Mesothelial cell of epicardium (in vitro differentiated cells): ENCODE measurements at places on chromosomes 13 and 19.

DNA sequence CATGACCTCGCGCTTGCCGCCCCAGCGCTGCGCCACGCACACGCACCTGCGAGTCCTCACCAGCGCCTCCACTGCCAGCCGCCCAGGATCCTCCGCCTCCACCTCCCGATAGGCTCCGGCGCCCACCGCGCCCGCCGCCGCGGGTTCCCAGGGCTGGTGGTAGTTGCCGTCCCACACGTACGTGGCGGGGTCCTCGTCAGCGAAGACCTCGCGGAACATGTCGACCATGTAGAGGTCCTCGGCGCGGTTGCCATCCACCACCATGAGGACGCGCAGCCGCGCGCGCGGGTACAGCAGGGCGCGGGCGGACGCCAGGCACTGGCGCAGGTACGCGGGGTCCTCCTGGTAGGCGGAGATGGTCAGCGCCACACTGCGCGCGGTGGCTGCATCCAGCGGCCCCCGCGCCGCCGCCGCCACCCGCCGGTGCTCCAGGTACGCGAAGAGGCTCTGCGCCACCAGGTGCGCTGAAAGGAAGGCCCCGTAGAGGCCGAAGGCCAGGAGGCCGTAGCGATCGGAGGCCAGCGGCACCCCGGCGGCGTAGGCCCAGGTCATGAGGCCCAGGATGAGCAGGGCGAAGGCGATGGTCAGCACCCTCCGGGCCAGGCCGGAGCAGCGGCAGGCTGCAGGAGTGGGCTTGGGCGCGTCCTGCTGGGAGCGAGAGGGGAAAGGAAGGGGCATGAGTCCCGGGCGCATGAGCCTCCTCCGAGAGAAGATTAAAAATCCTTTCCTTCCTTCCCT lies 4.4 kb downstream of the HAS1 start:
- DNase-seq: no peak

DNA sequence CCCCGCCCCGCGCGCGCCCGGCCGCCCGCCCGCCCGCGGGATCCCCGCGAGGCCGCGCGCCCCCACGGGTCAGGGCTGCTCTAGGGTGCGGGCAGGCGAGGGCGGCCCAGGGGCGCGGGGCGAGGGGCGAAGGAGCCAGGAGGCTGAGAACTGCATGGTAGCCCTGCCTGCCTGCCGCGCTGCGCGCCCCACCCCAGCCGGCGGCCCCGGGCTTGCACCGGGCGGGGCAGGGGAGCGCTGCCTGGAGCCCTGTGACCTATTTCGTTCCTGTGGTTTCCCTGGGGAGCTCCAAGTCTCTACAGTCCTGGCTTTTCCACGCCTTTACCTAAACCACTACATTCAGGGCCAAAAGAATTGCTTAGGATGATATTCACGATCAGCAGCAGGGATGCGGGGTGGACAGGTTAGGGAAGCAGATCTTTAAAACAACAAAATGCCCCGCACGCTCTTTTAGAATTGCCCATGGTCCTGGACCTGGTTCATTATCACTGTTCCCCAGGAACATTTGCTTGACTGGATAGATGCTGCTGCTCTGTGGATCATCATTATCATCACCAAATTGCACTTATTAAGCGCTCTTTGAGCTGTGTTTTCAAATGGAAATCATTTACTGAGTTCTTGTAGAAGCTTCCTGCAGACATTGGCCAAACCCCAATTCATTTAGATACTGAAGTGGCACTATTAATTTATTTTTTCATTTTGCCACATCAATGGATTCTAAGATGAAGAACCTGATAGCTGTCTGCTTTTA lies 421 bp upstream of the GPR12 start:
- no peak for DNase-seq

DNA sequence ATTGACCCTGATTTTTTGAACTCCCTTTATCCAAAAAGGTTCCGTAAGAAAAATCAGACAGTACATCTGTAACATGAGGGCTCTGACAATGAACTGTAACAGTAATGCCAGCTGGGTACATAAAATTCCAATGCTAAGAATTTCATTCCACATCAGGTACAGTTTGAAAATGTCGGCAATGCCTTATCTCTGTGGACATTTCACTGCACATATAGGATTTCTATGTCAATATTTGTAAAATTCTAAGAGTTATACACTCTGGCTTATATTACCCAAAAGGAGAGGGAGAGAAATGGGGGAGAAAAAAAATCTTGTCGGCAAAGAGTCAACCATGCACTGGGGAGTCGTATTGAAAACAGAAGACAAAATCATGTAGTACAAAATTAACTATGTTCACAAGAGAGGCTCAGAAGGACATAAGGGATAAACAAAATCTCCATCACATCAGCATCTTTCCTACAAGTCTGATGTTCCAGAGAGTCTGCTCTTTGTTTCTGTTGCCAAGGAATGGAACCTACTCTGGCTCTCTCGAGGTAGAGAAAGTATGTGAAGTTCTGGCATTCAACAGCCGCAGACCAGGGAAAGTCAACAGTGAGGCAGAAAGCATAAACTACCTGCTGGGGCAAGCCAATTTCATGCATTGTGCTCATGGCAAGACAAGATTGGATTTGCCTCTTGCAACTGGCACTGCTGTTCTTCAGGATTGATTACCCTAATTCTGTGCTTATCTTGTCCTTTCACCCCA lies 72.4 kb downstream of the STARD13 start:
- no peak for DNase-seq

DNA sequence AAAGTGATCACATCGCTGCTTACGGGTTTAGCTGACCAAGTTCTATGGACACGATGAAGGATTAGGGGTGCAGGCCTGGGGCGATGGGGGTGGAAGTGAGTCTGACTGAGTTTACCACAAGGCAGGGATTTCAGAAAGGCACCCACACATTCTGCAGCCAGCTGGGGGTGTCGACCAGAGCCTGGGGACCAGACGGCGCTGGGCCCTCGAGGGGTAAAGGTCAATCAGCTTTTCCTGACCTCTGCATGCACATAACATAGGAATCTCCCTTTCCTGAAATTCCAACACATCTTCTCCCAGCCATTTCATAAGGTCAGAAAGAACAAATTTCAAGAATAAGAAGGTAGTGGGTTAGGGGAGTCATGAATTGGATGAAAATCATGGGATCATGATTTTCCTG lies 92.0 kb downstream of the ZNF536 start:
- DNase-seq: no peak

DNA sequence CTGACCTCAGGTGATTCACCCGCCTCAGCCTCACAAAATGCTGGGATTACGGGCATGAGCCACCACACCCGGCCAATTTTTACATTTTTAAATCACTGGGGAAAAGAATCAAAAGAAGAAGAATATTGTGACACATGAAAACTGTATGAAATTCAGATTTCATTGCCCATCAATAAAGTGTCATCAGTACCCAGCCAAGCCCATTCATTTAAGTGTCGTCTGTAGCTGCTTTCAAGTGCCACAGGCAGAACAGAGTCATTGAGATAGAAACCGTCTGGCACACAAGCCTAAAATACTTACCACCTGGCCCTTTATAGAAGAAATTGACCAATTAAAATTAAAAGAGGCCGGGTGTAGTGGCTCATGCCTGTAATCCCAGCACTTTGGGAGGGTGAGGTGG lies 15.3 kb downstream of the COLGALT1 start:
- DNase-seq: no peak

GRCh38 chr19:33800012-33800680 lies 3.5 kb downstream of the KCTD15 start:
- DNase-seq: no peak

DNA sequence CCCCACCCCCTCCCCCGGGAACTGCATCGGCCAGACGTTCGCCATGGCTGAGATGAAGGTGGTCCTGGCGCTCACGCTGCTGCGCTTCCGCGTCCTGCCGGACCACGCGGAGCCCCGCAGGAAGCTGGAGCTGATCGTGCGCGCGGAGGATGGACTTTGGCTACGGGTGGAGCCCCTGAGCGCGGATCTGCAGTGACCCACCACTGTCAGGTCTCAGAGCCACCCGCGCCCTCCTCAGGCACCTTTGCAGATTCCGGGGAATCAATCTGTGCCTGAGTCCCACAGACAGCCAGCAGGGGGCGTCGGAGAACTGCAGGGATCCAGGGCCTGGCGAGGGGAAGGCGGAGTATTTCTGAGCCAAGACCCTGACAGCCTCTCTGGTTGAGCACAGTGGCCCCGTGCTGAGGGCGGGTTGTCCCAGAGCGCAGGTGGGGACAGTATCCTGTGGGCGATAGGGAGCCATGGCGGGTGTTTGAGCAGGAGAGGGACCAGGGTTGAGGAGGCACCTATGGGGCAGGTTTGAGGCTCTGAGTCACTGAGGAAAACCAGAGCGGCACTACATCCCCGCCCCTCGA lies 30.4 kb upstream of the CYP4F8 start:
- DNase-seq: no peak

- no peak for DNase-seq
These were observed 2.9 kb downstream of the CGB3 start for GRCh38 chr19:49020931-49021895.

- no peak for DNase-seq
These were observed 187.2 kb downstream of the EFNB2 start for GRCh38 chr13:106348075-106348840.

GRCh38 chr19:16359074-16359473 lies 34.4 kb downstream of the KLF2 start:
- no peak for DNase-seq

GRCh38 chr19:4518345-4519171 lies at the start of gene PLIN4:
PLIN4 (minus strand) TSS chr19:4518486; CDS start chr19:4518272, 214 bp downstream.
- DNase-seq: no peak

DNA sequence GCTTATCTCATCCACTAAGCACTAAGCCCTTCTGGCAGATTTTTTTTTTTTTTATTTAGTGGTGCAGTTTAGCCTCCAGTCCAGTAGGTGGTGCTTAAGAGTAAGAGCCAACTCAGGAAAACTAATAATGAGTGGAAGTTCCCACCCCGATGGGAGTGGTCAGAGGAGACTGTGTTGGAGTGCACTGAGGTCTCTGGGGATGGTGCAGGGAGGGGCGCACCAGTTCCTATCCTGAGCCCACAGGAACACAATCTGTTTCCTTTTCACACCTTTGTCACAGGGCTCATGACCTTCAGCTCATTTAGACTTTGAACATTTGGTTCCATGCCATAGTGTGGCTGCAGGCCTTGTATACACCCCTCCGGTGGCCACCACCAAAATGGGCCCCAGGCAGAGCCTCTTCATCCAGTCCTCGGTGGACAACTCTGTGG lies 367.4 kb downstream of the SPRY2 start:
- no peak for DNase-seq

GRCh38 chr19:8988204-8988603 lies 22.0 kb downstream of the MUC16 start:
- no peak for DNase-seq

DNA sequence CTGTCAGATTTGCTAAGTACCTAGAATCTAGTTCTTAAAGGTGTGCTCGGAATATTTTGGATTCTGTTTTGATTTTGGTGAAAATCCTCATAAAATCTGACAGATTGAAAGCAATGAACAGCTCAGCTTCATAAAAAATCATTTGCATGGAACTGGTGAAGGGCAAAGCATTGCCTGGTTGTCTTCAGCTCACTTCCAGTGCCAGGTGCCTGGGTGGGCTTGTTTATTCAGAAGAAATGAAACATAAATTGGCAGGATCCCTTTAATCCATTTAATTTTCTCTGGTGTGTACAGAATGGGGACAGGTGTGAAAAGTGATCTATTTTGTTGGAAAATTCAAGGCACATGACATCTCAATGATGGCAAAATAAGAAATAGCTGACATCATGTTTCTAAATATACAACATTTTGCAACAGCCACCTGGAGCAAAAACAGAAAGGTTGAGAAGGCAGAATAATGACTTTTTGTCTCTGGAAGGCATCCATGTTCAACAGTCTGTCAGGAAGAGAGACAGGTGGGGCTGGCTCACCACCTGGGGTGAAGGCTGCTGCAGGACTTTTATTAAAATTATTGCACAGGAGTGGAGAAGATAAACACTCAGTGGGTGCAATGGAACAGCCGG lies 52.2 kb downstream of the RFC3 start:
- no peak for DNase-seq

GRCh38 chr19:6712231-6712630 lies 8.2 kb downstream of the C3 start:
- no peak for DNase-seq

- DNase-seq: no peak
These were observed 1707.9 kb upstream of the PRR20A start for GRCh38 chr13:55432814-55433213.

GRCh38 chr19:8004723-8005513 lies 523 bp downstream of the ELAVL1 start:
- DNase-seq: peak; percentile 54

DNA sequence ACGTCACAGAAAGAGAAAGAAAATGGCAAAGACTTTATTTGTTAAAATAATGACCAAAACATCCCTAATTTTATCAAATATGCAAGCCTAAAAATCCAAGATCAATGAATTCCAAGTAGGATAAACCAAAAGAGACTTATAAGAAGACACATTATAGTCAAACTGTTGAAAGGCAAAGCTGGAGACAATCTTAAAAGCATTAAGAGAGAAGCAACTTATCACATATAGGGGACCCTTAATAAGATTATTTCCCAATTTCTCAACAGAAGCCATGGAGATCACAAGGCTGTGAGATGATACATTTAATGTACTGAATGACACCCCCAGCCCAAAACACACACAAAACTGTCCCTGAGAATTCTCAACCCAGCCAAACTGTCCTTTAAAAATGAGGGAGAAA lies 228.7 kb downstream of the COG6 start:
- no peak for DNase-seq

DNA sequence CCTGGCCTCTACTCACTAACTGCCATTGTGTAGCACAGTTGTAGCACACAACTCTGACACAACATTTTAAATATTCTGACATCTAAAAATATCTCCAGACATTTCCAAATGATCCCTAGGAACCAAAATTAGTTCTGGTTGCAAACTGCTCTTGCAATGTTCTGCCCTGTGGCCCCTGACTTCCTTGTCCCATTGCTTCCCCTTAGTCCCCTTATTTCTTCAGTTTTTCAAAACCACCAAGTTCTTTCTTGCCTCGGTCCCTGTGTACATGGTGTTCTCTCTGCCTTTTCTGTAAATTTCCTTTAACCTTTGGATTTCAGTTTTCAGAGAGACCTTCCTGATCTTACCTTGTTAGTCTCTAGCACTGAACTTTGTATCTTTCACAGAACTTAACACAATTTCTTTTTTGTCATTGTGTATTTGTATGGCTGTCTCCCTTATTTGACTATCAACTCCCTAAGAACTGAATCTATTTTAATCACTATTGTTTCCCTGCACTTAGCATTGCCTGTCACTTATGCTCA lies 87.6 kb upstream of the MLNR start:
- DNase-seq: no peak
